ENCODE measurements at places on chromosomes 6 and 20.

GRCh38 chr6:154805288-154805911, 72.2 kb downstream of the SCAF8 start:
- no peak for DNase-seq

DNA sequence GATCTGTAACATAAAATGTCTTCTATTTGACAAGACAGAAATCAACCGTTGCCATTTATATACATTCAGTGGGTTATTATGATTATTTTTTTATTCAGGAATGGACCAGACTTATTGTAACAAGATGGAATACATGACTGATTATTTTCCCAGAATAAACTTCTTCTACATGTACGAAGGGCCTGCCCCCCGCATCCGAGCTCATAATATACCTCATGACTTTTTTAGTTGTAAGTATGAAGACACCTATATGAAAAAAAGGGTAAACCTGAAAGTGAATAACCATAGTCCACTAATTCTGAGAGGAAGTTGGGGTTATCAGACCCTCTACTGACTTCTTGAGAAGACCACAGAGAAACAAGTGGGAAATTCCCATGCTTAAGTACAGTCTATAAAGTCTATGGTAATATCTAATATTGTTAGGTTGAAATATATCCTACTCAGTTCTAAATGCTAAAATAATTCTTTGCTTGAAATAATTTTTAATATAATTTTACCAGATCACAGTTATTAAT, 15.9 kb downstream of the OR2A4 start:
- DNase-seq: no peak

- no peak for DNase-seq
Observed at GRCh38 chr6:96626759-96627364, 63.9 kb downstream of the FHL5 start.

DNA sequence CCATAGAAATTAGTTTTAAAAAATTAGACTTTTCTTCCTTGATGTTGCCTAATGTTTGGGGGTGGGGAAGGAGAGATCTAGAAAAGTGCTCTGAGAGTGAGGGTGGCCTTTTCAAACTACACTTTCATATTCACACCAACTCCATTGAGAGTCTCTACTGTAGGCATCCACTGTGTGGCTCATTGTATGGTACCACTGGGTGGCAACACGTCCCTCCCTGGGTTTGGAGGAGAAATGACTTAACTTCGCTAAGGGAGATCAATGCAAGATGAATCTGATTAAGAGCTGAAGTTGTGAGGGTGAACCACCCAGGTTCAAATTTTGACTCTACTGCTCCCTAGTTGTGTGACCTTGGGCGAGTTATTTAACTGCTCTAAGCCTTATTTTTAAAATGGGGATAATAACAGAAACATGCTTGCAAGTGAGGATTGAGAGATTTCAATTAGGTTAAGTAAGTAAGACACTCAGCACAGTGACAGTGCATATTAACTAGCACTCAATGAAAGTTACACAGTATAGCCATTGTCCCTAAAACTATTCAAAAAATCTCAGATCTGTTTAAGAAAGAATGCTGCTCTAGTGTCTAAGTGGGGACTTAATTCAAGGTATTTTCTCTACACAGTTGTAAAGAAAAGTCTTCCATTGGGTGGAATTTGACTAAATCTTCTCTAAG, 193.5 kb upstream of the CNR1 start:
- no peak for DNase-seq

- no peak for DNase-seq
Observed at GRCh38 chr6:157289764-157290163, 33.6 kb downstream of the TMEM242 start.

GRCh38 chr20:48690888-48691287, 136.9 kb downstream of the PREX1 start:
- DNase-seq: no peak

- DNase-seq: no peak
Observed at GRCh38 chr6:18495236-18495635, 108.1 kb downstream of the RNF144B start.

DNA sequence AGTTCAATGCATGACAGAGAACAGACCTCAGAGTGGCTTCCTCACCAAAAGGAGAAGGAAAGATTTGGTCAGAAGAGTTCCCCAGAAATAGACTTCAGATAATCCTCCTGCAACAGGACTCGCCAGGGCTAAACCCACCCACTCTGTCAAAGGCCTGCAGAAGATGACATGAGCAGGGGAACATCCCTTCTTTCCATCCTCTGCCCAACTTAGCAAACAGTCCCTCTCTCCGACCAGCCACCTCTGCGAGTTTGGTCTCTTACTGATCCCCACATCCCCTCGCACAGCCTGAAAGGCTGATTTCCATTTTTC, 7.5 kb downstream of the NFATC2 start:
- DNase-seq: no peak

GRCh38 chr6:132798869-132799538, 567 bp upstream of the SLC18B1 start:
- peak; percentile 65 for DNase-seq

- DNase-seq: peak; percentile 30
Observed at GRCh38 chr6:143536461-143536865, 24.9 kb upstream of the FUCA2 start.

All from effector CD4-positive, alpha-beta T cell (primary cell).